Activated CD4-positive, alpha-beta T cell treated with anti-CD3 and anti-CD28 coated beads, Interleukin-2, amount 10 ng/mL, durations not matched to agents 7 days and 5 days (primary cell): ENCODE measurements at places on chromosomes 6 and 20. TPM values are rescaled to one million over a fixed set of nuclear protein-coding genes. Genes with fewer than 3 reads are reported as not detected.

DNA sequence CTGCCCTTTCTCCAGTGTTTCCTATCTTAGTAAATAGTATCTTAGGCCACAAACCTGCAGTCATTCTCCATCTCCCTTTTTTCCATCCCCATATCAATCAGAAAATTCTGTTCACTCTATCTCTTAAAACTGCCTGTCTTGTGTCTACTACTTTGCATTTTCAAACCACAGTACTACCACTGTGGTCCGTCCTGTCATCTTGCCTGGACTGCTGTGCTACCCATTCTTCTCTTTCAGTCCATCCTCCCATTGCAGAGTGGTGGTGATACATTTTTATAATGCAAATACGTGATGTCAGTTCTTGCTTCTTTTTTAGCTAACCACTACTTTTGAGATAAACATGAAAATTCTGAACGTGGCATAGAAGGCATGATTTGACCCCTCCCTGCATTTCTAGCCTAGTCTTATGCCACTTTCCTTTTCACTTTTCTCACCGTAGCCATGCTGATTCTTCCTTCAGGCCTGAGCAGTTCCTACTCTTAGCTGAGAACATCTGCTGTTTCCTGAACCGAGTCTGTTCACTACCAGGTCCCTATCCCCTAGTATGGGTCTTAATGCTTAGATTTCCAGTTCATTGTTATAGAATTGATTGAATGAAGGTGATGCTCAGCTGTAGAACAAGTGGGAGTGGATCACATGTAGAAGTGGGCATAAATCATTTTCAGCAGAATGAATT is 13.8 kb downstream of the TBPL1 start:
- H3K27ac ChIP-seq = no peak overlapping the region
- peaks cover 42% of the 10 kb centered on the region for H3K4me1 ChIP-seq
- H3K27me3 ChIP-seq = no peaks in the 10 kb centered on the region
- no peak overlapping the region for H3K4me3 ChIP-seq
- DNase-seq = no peak
- H3K36me3 ChIP-seq = peaks cover 5% of the 10 kb centered on the region

DNA sequence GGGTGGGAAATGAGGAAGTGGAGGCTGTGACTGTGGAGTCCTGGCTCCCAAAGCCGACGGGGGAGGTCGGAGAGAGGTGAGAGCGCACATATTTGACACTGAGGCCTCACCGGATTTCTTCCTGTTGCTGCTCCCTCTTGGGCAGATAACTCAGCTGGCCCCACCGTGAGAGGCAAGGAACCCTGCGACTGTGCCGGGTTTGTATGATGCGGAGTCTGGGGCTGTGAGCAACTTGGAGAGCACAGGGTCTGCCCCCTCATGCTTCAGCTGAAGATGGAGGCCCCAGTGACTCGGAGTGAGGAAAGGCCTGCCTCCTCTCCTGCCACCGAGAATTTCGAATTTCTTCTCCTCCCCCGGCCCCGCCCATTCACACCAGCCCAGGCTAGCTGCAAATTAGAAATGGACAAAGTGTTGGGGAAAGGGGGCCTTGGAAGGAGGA is 160.6 kb downstream of the GRM4 start:
- peaks cover 4% of the 10 kb centered on the region for H3K4me1 ChIP-seq
- H3K4me3 ChIP-seq = no peak overlapping the region
- no peaks in the 10 kb centered on the region for H3K36me3 ChIP-seq
- DNase-seq = no peak
- no peak overlapping the region for H3K27ac ChIP-seq
- H3K27me3 ChIP-seq = peaks cover 3% of the 10 kb centered on the region

- H3K27ac ChIP-seq = no peak overlapping the region
- no peaks in the 10 kb centered on the region for H3K36me3 ChIP-seq
- no peaks in the 10 kb centered on the region for H3K27me3 ChIP-seq
- H3K4me3 ChIP-seq = no peak overlapping the region
Observed at GRCh38 chr20:2163757-2164156, 62.1 kb downstream of the STK35 start.

DNA sequence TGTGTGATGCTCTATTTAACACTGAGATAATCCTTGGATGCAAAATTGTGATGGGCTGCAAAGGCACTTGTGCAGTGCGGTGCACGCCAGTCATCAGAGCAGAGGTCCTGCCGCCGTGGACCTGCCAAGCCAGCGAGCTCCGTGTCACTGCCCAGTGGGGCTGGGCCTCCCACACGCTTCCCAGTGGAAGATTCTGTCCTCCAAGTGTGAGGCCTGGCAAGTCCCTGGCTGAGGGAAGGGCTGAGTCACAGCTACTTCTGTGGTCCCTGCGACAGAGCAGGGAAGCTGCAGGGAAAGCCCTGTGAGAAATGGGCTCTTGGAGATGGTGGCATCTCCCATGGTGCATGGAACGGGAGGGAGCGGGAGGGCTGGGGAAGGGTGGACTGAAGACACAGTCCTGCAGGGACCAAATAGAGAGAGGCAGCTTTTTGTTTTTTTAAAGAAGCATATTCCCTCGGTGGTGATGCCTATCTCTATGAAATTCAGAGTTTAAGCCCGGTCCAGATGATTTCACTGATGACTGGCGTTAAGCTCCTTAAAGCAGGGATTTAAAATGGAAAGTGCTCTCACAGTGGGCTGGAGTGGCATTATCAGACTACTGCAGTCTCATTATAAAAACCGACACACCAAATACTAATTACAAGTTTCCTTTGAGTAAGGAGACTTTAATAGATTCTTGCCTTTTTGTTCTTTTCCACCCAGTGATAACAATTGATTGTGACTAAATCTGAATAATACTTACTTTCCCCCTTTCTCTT is 413.7 kb downstream of the QKI start:
- no peaks in the 10 kb centered on the region for H3K36me3 ChIP-seq
- H3K4me3 ChIP-seq = no peak overlapping the region
- no peak overlapping the region for H3K27ac ChIP-seq
- H3K27me3 ChIP-seq = no peaks in the 10 kb centered on the region
- H3K4me1 ChIP-seq = no peaks in the 10 kb centered on the region

DNA sequence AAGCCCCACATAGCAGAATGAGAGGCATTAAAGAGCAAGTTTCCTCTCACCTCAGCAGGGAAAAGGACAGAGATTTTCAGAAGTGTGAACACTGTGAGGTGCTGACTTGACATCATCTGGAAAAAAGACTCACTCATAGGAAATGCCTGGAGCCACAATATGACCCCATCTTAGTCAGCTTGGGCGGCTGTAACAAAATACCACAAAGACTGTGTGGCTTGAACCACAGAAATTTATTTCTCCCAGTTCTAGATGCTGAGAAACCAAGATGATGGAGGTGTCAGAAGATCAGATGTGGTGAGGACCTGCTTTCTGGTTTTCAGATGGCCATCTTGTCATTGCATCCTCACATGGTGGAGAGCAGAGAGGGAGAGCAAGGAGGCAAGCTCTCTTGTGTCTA is 253.1 kb downstream of the ADGB start:
- H3K36me3 ChIP-seq = no peaks in the 10 kb centered on the region
- H3K4me1 ChIP-seq = peaks cover 20% of the 10 kb centered on the region
- H3K27ac ChIP-seq = no peak overlapping the region
- H3K4me3 ChIP-seq = no peak overlapping the region
- no peak for DNase-seq

- H3K27ac ChIP-seq = no peak overlapping the region
- no peaks in the 10 kb centered on the region for H3K27me3 ChIP-seq
- no peak overlapping the region for H3K4me3 ChIP-seq
- H3K36me3 ChIP-seq = peaks cover 6% of the 10 kb centered on the region
- H3K4me1 ChIP-seq = peaks cover 26% of the 10 kb centered on the region
Observed at GRCh38 chr6:5697508-5697907, 309.2 kb downstream of the NRN1 start.

DNA sequence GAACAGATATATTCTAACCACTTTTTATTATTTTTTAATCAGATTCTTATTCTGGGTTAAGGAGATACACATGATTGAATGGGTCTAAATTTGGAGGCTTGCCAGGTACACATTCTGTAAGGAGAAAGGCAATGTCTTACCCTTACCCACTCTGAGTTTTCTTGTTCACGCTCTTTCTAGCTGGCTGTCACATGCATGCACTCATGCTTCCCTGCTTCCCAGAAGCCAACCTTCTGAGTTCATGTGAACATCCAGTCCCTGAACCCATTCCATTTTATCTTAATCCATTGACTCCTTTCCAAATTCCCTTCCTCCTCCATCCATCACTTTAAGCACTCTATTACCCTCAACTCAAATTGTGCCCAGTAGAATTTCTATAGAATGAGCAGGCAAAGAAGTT is 17.5 kb upstream of the MOCS1 start:
- no peaks in the 10 kb centered on the region for H3K36me3 ChIP-seq
- no peak overlapping the region for H3K4me3 ChIP-seq
- DNase-seq = no peak
- H3K27ac ChIP-seq = no peak overlapping the region

Gene PPP1R3G
- 0.04 TPM for total RNA-seq

Gene RGS17
- not detected for total RNA-seq

DNA sequence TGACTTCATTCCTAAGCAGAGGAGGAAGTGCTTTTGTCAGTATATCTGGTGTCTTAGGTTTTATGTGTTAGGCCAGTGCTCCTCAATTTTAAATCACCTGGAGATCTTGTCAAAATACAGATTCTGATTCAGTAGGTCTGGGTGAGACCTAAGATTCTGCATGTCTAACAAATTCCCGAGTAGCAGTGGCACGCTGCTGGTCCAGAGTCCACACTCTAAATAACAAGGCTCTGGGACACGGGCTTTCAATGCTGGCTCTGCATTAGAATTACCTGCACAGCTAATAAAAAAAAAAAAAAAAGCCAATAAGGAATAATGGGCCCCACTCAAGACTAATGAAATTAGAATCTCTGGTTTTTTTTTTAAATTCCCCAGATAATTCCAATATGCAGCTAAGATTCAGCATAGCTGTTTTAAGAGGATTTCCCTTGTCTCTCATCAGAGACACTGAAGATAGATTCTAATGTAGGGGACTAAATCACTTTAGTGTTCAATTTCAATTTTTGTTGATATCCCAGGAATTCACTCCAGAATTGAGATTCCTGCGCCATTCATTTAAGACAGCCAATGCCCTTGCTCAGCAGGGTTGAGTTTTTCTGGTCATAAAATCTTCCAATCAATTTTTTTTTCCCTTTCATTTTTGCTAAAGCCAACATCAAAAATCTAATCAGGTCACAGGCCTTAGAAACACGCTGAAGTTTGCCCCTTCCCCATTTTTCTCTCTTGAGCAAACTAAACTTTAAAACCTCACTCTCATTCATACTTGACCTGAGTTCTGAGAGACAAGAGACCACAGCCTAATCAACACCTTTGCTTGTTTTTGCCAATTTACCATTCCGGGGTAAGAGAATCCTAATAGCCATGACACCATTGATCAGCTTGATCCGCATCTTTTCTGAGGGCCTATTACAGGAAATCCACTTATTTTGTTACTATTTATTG is 2.4 kb downstream of the TDP2 start:
- peaks cover 39% of the 10 kb centered on the region for H3K4me1 ChIP-seq
- no peak overlapping the region for H3K27ac ChIP-seq
- no peaks in the 10 kb centered on the region for H3K27me3 ChIP-seq
- H3K4me3 ChIP-seq = no peak overlapping the region
- DNase-seq = no peak
